ENCODE measurements at places on chromosomes 2 and 18. TPM values are rescaled to one million over a fixed set of nuclear protein-coding genes. Genes with fewer than 3 reads are reported as not detected.
A peak's percentile ranks its signal among the peaks of the same experiment; 100 is the strongest.

DNA sequence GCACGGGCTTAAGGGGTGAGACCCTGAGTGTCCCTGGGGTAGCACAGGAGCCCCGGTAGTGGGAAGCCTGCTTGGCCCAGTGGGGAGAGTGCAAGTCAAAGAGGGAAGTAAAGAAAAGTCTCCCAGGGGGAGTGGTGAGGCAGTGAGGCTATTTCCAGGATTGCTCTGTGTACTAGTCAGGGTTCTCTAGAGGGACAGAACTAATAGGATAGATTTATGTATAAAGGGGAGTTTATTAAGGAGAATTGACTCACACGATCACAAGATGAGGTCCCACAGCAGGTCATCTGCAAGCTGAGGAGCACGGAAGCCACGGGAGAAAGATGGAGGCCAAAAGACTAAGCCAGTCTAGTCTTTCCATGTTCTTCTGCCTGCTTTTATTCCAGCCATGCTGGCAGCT is 45.5 kb downstream of the CMPK2 start:
- DNase-seq: no peak

DNA sequence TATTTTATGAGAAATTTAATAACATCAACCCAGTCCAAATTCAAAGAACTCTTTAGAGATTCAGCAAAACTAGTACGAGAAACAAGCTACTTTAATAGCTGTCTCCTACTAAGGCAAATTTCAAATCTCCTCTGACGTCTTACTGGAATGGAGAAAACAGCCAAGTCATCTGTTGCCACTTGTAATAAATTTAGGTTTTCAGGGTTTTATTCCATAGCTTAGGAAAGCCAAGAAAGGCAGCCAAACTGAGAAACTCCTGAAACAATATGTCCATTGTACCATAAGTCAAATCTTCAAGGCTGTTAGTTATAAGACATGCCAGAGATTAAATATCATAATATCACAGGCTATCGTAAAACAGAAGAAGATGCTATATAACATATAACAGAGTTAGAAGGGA is 524.6 kb upstream of the SETBP1 start:
- no peak for DNase-seq

DNA sequence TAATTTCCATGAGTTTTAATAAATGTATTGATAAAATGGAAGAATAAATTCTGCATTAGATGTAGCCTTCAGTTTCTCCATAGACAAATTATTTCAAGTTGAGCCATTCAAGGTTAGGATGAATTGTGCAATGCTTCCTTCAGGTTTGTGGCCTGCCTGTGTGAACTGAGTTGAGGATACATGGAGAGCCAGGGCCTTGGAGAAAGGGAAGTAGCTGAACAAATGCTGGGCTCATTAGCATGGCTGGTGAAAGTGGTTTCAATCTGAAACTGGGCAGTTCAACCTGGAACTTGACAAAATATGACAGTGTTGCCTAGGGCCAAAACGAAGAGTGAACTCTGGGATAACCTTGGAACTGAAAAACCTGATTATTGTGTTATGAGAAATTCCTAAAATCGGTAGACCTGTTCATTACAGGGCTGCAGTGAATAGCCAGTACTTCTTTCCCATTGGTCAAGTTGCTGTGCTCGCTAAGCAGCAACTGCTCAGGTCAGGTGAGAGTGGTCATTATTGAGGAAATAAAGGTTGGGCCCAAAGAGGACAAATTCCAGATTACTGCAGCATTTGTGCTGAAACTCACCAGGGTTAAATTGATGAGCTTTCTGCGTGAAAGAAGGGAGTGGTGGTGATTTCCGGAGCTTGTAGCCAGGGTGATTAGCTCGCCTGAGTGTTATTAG is 12.7 kb downstream of the INPP1 start:
- no peak for DNase-seq

- no peak for DNase-seq
Measured at GRCh38 chr2:219500135-219500534, 1.4 kb downstream of the GMPPA start.

DNA sequence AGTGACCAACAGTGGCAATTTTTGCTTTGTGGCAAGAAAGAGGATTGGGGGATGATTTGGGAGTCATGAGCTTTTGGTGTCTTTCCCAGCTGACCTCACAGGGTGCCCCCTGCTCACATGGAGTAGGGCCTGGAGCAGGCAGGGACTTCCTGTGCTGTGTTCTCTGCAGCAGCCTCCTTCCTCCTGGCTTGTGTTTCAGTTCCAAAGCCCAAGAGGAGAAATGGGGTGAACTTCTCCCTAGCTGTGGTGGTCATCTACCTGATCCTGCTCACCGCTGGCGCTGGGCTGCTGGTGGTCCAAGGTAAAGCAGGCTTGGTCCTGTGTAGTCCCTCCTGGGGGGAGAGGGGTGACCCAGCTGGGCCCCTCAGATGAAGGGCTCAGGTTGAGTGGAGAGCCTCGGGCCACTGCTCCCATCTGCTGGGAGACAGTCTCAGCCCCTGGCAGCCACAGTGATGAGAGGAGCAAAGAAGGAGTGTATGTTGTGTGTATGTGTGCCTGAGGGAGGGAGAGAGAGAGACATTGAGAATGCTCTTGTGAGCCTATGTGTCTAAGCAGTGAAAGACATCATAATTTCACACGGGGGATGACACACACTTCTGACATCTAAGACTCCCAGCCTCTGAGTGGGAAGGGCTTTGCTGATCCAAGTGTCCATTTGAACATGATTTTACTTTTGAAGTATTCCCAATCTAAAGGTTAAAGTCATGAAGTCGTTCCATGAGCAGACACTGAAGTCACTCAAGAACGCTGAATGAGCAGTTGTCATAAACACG is 27.2 kb downstream of the MARCO start:
- no peak for DNase-seq

DNA sequence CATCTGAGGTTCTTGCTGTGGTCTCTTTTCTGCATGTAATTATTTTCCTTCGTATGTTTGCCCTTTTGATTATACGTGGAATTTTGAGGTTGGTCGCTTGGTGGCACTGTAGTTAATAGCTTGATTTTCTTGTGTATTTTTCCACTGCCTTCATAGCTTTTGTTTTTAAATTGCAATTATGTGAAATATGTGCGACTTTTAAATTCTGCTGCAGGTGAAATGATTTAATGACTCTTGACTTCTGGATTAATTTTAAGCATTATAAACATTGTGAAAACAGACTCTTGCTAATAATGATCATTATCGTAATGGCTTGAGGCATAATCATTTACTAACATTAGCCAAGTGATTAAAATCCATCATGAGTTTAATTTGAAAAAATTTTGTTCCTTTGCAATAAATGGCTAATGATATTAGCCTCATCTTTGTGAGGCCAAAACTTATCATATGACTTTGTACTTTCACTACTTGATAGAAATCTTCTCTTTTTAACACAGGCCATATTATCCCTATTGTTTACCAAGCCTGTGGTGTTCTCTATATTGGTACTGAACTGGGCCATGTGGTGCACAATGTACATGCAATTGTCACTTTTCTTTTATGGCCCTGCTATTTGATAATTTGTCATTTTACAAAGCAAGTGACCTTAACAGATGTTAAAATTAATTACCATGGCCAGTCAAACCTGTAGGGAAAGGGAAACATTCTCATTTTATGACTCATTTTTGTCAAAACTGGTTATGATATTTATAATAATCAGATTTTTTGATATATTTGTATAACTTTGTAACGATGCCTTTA is 62.8 kb upstream of the NEUROD1 start:
- DNase-seq: peak; percentile 24

DNA sequence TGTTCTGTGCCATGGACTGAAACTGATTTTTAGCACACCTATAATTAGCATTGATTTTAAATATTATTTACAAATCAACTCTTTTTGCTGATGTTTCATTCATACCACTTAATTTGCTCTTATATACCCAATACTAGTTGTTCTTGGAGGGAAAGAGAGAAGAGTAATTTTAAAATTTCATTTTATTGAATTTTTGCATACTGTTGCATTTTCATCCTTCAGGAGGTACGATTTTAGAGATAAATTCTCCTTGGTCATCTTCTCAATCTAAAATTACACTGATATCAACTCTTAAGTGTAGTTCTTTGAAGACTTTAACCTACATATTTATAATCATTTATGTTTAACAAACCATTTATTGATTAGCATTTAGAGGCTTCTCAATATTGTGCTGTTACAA is 71.0 kb downstream of the SLC4A10 start:
- DNase-seq: no peak

DNA sequence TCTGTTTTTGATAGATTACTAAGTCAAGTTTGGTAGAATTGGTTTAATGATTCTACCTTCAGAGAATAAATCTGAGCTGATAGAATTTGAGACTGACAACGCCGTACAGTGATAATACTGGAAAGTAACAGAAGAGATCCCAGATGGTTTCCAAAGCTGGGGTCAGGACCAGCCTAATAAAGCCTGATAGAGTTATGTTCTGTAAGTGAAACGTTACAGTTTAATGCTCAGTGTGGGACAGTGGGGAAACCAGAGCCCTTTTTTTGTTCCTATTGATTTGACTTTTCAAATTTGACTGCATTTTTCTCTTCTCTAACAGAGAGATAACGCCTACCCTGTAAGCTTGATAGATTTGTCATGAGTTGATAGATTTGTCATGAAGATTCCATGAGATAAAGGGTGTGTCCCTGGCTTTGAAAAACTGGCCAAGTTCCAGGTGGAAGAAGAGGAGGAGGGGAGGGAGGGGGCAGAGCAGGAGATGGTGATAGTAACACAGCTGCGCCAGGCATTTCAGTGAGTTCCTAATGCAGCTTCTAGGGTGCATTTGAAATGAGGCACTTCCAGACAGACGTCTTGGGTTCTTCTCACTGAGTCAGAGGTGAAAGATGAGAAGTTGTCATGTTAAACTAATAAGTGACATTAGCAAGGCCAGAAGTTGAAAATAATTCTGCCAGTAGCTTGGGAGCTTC is 65.1 kb downstream of the CERS6 start:
- no peak for DNase-seq

DNA sequence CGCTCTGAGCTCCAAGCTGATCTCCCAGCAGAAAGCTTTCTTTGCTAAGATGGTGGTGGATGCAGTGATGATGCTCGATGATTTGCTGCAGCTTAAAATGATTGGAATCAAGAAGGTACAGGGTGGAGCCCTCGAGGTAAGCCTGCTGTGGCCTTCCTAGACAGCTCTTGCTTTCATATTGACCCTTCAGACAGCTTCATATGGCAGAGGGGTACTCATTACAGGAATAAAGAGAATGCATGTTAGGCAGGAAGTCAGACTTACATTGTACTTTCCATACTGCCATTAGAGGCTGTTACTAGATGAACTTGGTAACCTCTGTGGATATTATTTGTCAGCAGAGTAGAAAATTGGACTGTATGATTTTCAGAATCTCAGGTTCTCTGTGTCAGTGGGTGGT is 10.5 kb downstream of the CCT7 start:
- DNase-seq: no peak

GRCh38 chr2:128439791-128440665 is 121.4 kb upstream of the HS6ST1 start:
- DNase-seq: peak; percentile 6

DNA sequence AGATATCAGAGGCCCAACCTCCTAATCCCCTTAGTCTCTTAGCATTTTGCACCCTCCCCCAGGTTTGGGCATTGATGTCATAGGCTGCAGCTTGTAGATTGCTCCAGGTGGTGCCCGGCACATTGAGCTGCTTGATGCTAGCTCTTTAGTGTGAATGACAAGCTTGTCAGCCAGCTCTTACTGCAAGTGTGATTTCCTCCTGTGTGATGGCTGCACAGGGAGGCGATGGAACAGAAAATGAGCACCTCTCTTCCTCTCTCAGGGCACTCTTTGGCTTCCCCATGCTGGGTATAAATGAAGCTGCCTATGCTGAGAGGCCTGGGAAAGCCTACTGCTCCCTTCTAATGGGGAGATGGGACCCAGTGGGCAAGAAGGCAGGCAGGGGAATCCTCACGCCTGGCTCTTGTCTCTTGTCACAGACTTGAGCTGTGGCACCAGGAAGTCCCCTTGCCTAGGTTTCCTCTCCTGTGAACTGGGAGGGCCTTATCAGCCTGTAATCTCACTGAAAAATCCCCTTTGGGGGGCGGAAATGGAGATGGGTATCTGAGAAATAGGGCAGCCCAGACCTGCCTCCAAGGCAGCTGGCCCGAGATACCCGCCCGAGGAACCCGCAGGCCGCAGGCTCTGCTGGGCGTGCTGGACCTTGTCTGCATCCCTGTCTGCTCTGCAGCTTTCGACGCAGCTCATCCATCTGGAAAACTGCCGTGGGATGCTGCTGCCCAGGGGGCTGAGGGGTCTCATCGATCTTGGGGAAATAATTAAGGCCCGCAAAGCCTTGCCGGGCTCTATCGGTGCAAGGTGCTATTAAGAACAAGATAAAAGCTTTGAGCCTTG is 163.5 kb upstream of the CXCR4 start:
- DNase-seq: no peak

GRCh38 chr18:22210311-22210754 is 40.9 kb downstream of the GATA6 start:
- no peak for DNase-seq

DNA sequence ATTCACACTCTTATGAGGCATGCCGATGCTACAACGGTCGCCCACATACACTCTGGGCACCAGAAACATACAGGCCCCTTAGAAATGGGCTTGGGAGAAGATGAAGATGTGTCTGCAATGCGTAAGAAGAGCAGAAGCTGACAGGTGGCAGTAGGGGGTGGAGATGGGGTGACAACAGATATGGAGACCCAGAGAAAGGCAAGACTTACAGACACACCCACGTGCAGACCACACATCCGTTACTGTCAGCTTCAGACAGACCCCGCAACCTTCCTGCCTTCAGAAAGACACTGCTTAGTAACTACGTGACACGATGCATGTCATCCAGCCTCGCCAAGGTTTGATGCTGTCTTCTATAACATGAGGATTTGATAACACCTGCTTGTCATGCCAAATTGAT is 89.5 kb downstream of the ZFP36L2 start:
- no peak for DNase-seq

DNA sequence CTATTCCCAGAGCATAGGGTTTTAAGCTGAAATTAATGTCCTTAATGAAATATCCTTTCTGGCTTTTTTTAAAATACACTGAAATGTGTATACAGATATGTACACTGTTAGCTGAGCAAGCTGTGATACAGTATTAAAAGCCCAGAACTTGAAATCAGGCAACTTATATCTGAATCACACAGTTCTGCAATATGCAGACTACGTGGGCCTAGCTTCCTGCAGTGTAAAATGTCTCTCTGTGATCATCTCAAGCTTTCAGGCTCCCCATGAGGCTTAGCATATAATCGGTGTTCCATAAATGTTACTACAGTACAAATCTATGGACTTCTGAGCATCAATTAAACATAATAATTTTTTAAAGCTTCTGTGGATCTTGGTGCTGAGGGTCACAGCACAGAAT is 8.2 kb downstream of the FBXO15 start:
- no peak for DNase-seq

SGPP2 gene
- under 0.01 TPM for total RNA-seq

BCL2 gene
- 17.9 TPM for total RNA-seq

DQX1 gene
- total RNA-seq: not detected

Data from uterus (tissue), 4 donors.